HepG2 (cell line): ENCODE measurements at places on chromosomes 3 and 15. TPM values are rescaled to one million over a fixed set of nuclear protein-coding genes. Genes with fewer than 3 reads are reported as not detected.

LSAMP gene
- not detected in 2 replicates for polyA plus RNA-seq

WNT5A gene
- not detected in 2 replicates for polyA plus RNA-seq

CFAP100 gene
- polyA plus RNA-seq = 0.32 and 0.63 TPM in 2 replicates

CCR3 gene
- polyA plus RNA-seq = not detected in 2 replicates

NOX5 gene
- not detected in 2 replicates for polyA plus RNA-seq

GRCh38 chr3:128227507-128227906 is 74.2 kb downstream of the EEFSEC start:
- no peaks in the 10 kb centered on the region for H3K27me3 ChIP-seq
- 0 out of 3 replicates have a peak, but pooled peaks cover 6% of the 10 kb centered on the region for H3K36me3 ChIP-seq
- no peak overlapping the region for H3K4me3 ChIP-seq
- DNase-seq = no peak
- H3K4me1 ChIP-seq = peaks cover 8% of the 10 kb centered on the region
- no peak overlapping the region for H3K27ac ChIP-seq

DNA sequence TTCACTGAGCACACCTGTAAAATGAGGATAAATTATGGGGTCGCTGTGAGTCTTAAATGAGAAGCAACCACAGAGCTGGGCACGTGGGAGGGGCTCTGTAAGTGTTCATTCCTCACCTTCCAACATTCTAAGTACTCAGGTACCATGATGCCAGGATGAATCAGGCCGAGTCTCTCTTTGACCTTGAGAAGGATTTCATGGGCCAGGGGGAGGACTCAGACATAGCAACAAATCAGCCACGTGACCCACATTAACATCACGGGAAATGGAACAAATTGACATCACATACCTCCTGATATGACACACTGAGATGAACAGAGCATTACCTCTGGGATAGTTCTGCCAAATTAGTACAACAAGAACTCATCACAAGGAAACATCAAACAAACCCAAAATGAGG is 35.2 kb upstream of the USP3 start:
- H3K27me3 ChIP-seq = no peaks in the 10 kb centered on the region
- H3K36me3 ChIP-seq = no peaks in the 10 kb centered on the region
- H3K27ac ChIP-seq = no peak overlapping the region

GRCh38 chr3:169242708-169243513 is 420.6 kb downstream of the MECOM start:
- no peaks in the 10 kb centered on the region for H3K36me3 ChIP-seq
- no peak overlapping the region for H3K27ac ChIP-seq
- H3K4me3 ChIP-seq = no peak overlapping the region

DNA sequence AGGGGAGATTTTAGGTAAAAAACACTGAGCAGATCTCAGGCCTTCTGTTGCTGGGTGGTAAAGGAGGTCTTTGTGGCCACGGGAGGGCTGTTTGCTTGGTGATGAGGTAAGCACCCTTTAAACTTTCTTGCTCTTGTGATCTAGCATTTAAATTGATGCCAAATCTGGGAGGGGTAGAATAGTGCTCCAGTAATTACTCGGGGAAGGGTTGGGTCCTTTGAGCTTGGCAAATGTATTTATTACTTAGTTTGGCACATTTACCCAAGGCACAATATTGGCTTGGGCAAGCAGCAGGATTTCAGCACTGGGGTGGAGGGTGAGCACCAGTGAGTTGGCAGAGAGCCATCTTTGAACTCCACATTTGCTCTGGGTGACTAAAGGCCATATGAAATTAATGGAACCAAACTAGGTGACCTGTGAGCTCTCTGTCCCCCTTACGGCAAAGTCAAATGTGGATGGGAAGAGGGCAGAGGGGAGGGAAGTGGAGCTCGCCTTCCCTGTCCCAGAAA is 185.9 kb upstream of the ONECUT1 start:
- no peaks in the 10 kb centered on the region for H3K4me1 ChIP-seq
- no peak for DNase-seq
- no peak overlapping the region for H3K27ac ChIP-seq
- H3K4me3 ChIP-seq = no peak overlapping the region
- H3K27me3 ChIP-seq = no peaks in the 10 kb centered on the region
- no peaks in the 10 kb centered on the region for H3K36me3 ChIP-seq

- H3K4me3 ChIP-seq = no peak overlapping the region
- H3K4me1 ChIP-seq = no peaks in the 10 kb centered on the region
- DNase-seq = no peak
- H3K36me3 ChIP-seq = no peaks in the 10 kb centered on the region
- no peaks in the 10 kb centered on the region for H3K27me3 ChIP-seq
- no peak overlapping the region for H3K27ac ChIP-seq
Observed at GRCh38 chr15:86076468-86076867, 3.2 kb upstream of the AGBL1 start.

- H3K4me1 ChIP-seq = no peaks in the 10 kb centered on the region
- H3K4me3 ChIP-seq = no peak overlapping the region
- H3K36me3 ChIP-seq = no peaks in the 10 kb centered on the region
- no peak for DNase-seq
Observed at GRCh38 chr3:77303955-77304699, 264.2 kb downstream of the ROBO2 start.

GRCh38 chr3:127606981-127607595 is 8.9 kb downstream of the MCM2 start:
- no peak for DNase-seq
- H3K27ac ChIP-seq = no peak overlapping the region
- H3K36me3 ChIP-seq = peaks cover 31% of the 10 kb centered on the region
- H3K27me3 ChIP-seq = no peaks in the 10 kb centered on the region
- H3K4me3 ChIP-seq = no peak overlapping the region

- no peak overlapping the region for H3K27ac ChIP-seq
- no peaks in the 10 kb centered on the region for H3K36me3 ChIP-seq
- no peak overlapping the region for H3K4me3 ChIP-seq
- peaks cover 29% of the 10 kb centered on the region; the same call in 2 of the 3 replicates for H3K27me3 ChIP-seq
- no peak for DNase-seq
- H3K4me1 ChIP-seq = no peaks in the 10 kb centered on the region
Observed at GRCh38 chr3:10550705-10551104, 45.3 kb upstream of the ATP2B2 start.

DNA sequence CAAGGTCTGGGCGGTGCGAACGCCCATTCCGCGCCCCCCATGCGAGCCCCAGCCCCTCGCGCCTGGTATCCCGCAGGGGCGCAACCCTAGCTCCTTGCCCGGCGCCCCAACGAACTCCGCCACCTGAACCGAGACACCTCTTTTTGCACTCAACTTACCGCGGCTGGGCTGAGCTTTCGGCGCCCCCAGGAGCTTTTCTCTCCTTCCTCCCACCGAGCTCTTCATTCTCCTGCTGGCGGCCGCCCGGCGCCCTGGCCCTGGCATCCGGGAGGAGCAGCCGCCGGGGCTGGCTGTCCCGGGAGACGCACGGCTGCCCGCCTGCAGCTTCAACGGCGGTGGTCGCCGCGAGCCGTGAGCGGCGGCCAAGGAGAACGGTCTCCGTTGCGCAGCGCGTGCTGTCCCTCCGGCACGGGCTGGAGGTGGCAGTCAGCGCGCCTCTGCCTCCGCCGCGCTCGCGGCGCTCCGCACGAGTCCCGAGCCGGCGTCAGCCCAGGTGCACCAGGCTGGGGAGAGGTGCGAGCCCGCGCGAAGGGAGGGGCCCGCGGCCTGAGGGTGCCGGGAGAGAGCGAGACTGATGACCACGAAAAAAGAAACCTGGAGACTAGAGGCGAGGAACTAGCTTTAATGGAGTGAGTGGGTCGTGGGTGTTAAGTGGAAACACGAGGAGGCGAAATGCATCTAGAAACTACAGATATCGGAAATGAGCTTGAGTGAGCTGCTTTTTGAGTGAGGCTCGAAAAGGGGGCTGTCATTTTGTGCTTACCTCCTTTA is 621.5 kb upstream of the ZNF385D start:
- H3K36me3 ChIP-seq = no peaks in the 10 kb centered on the region
- DNase-seq = no peak
- no peaks in the 10 kb centered on the region for H3K4me1 ChIP-seq
- H3K4me3 ChIP-seq = no peak overlapping the region

DNA sequence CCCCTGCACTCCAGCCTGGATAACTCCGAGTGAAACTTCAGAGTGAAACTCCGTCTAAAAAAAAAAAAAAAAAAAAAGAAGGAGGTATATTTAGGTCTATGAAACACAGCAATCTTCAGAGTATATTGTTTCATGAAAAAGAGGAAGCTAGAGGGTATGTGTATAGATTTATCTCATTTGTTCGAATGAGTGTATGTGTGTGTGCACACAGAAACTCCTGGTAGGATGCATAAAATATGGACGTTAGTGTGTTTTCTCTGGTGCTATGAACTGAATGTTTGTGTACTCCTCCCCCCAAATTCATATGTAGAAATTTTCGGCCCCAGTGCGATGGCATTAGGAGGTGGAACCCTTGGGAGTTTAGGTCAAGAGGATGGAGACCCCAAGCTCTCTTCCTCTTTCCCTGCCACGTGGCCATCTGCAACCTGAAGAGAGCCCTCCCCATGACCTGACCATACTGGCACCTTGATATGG is 98.6 kb upstream of the KLF13 start:
- H3K4me1 ChIP-seq = peaks cover 24% of the 10 kb centered on the region
- H3K4me3 ChIP-seq = peak overlapping the region; percentile 71; the same call in 1 of the 2 replicates
- no peaks in the 10 kb centered on the region for H3K36me3 ChIP-seq

GRCh38 chr3:45398178-45398577 is 9.8 kb downstream of the LARS2 start:
- H3K36me3 ChIP-seq = peaks cover 75% of the 10 kb centered on the region
- H3K4me3 ChIP-seq = no peak overlapping the region

DNA sequence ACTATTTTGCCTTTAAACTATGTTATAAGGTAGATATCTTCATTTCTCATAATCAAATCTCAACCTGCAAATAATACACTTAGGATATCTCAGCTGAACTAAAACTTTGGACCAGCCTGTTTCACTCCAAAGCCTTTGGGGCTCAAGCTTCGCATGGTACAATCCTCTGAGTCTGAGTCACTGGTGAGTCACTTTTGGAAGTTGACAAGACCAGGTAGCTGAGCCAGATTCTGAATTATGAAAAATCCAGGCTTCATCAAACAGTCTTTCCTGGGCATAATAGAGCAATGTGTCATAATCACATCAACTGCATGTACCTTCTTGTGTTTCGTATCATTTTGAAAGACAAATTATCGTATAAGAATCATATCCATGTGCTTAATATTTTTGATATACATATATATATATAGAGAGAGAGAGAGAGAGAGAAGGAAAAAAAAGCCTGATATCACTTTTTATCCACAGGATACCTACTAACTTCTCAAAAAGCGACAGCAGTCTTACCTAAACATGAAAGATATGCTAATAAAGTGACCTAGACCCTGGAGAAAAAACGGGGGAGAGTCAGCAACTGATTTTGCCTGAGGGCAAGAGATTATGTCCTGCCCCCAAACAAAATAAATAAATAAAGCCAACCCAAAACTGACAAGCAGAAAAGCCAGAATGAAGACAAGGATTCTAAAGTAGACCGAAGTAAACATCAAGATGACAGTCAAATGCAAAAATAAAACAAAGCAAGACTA is 263.9 kb upstream of the TGFBR2 start:
- peaks cover 63% of the 10 kb centered on the region for H3K4me1 ChIP-seq
- no peaks in the 10 kb centered on the region for H3K27me3 ChIP-seq
- no peaks in the 10 kb centered on the region for H3K36me3 ChIP-seq
- peak; percentile 87 for DNase-seq
- H3K27ac ChIP-seq = peak overlapping the region; percentile 10
- H3K4me3 ChIP-seq = no peak overlapping the region

DNA sequence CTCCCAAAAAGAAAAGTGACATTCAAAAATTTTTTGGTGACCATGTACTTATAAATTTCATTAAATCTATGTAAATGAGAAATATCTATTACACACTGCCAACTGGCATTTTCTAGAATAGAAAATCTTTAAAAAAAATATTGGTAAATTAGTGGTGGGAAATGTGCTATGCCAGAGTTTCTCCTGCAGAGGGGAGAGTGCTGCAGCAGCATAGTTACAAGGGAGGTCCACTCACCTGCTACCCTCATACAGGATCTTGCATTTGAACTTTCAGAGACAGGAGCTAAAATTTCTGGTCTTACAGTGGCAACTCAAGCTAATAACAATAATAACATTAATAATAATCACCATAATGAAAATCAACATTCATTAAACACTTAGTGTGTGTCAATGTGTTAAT is 459.6 kb downstream of the NSUN3 start:
- DNase-seq = peak; percentile 19
- H3K4me3 ChIP-seq = no peak overlapping the region
- no peaks in the 10 kb centered on the region for H3K27me3 ChIP-seq
- H3K4me1 ChIP-seq = peaks cover 27% of the 10 kb centered on the region
- no peaks in the 10 kb centered on the region for H3K36me3 ChIP-seq
- H3K27ac ChIP-seq = no peak overlapping the region

GRCh38 chr3:132550579-132551305 is 46.3 kb upstream of the ACKR4 start:
- H3K27me3 ChIP-seq = no peaks in the 10 kb centered on the region
- H3K4me3 ChIP-seq = no peak overlapping the region
- H3K36me3 ChIP-seq = no peaks in the 10 kb centered on the region
- no peak overlapping the region for H3K27ac ChIP-seq

DNA sequence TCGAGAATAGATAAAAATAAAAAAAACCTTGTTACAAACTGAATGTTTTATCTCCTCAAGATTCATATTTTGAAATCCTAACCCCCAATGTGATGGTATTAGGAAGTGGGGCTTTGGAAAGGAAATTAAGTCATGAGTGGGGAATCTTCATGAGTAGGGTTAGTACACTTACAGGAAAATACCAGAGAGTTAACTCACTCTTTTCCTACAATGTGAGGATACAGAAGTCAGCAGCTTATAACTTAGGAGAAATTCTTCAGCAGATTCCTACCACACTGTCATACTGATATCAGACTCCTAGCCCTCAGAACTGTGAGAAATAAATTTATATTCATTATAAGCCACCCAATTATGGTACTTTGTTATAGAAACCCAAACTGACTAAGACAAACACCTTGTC is 453.1 kb downstream of the GBE1 start:
- no peak for DNase-seq
- no peak overlapping the region for H3K4me3 ChIP-seq
- no peaks in the 10 kb centered on the region for H3K4me1 ChIP-seq
- no peak overlapping the region for H3K27ac ChIP-seq
- H3K27me3 ChIP-seq = no peaks in the 10 kb centered on the region

DNA sequence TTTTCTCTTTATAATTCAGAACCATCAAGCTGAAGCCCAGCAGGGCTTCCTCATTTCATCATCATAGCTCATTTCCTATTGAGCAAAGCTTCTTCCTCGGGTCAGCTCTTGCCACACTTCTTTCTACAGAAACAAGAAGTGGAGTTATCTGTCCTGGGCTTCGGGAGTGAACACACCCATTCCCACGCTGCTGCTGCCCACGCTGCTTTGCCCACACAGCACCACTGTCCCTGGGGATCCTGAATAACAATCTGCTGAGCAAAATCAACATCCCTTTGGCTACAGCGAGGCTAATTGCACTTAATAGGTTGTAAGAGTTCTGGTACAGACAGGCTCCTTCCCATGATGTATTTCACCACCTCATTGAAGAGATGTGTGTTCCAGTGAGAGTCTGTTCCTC is 23.7 kb downstream of the CEP19 start:
- H3K4me3 ChIP-seq = no peak overlapping the region
- no peaks in the 10 kb centered on the region; the same call in 1 of the 2 replicates for H3K27me3 ChIP-seq
- no peak for DNase-seq
- peaks cover 11% of the 10 kb centered on the region; the same call in 1 of the 2 replicates for H3K4me1 ChIP-seq
- no peak overlapping the region for H3K27ac ChIP-seq
